ENCODE measurements at places on chromosomes 13 and 19.

DNA sequence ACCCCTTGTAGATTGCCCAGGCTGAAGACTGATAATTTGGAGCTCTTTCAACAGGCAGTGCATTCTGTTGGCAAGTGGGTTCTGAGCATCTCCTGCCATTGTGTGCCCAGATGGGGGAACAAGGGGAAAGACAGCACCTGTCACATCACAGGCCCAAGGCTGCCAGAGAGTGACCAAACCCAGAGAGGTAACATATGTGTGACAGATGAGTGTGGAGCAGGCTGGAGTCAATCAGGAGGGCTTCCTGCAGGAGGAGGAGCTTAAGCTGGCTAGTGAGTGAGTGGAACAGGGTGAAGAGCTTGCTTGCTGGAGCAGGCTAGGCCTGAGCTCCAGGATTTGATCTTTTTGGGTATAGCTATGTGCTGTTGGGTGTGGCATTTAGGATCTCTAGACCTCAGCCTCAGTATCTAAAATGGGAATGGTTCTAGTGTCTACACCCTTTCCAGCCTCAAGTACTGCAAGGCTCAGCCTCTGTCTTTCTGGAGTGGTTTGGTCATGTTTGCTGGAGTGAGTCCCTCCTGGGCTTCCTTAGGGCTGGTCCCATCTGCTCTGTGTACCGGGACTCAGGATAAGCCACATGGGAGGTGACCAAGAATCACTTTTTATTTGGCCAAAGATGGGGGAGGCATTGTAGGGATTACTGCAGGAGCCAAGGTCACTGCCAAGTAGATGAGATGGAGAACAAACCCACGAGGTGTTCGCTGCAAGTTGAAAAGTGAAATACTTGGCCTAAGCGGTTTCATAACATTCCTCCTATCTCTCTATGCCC, 152.4 kb upstream of the TSHZ3 start:
- no peak for DNase-seq

DNA sequence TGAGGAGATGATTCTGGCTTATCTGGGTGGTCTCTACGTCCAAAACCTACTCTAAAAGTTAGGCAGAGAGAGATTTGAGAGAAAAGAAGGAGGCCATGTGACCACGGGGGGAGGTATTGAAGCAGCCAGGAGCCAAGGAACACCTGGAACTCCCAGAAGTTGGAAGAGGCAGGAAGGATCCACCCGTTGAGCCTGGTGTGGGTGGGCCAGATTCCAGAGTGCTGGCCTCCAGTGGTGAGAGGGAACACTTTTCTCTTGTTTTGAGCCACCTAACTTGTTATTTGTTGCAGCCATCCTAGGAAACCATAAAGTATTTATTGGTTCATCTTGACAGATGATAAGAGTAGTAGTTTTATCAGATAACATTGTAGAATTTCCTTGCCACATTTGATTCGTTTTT, 396.9 kb downstream of the MYO16 start:
- DNase-seq: no peak

DNA sequence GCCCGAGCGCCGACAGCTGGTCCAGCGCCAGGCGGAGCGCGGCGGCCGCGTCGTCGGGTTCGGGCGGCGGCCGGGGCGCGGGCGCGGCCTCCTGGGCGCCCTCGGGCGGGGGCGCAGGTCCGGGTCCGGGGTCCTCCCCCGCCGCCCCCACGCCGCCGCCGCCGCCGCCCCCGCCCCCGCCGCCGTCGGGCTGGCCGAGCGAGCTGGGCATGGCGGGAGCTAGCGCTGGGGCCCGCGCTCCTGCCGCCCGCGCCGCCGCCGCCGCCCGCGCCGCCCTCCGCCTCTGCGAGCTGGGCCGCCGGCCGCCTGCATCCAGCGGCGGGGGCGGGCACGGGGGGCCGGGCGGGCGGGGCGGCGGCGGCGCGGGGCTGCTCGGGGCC, 287 bp downstream of the MEX3D start:
- no peak for DNase-seq

GRCh38 chr19:43674183-43674582, 4.2 kb upstream of the PLAUR start:
- no peak for DNase-seq

DNA sequence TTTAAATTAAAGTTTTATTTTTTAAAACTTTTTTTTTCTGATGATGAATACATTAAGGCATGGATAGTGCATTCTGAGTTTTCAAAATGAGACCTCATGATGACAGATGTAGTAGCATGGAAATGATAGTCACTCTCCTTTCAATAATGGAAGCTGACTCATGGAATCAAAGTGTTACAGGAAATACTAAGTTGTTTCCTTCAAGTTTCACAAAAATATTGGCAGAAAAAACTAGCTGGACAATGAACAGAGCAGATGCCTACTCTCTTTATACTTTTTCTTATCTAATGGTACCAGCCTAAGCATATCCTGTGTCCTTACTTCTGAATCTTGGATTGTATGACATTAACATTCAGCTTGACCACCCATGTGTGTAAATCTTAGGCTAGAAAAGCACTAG, 1337.3 kb downstream of the PCDH9 start:
- no peak for DNase-seq

DNA sequence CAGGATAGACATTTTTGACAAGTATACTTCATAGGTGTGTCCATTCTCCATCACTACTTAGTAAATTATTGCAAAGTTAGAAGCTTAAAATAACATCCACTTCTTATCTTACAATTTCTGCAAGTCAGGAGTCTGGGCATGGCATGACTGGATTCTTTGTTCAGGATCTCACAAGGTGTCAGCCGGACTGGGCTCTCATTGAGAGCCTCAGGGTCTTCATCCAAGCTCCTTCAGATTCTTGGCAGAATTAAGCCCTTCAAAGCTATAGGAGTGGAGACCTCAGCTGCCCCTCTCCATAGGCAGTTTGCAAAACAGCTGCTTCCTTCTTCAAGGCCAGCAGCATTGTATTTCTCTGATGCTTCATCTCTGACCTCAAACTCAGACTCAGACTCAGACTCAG, 9.1 kb upstream of the SIN3B start:
- DNase-seq: no peak

- DNase-seq: peak; percentile 87
Observed at GRCh38 chr19:46299004-46299509, 2.2 kb downstream of the HIF3A start.

- peak; percentile 56 for DNase-seq
Observed at GRCh38 chr19:46392252-46392801, 21.0 kb downstream of the CCDC8 start.

- DNase-seq: peak; percentile 92
Observed at GRCh38 chr19:33406521-33407139, 33.1 kb downstream of the CEBPG start.

DNA sequence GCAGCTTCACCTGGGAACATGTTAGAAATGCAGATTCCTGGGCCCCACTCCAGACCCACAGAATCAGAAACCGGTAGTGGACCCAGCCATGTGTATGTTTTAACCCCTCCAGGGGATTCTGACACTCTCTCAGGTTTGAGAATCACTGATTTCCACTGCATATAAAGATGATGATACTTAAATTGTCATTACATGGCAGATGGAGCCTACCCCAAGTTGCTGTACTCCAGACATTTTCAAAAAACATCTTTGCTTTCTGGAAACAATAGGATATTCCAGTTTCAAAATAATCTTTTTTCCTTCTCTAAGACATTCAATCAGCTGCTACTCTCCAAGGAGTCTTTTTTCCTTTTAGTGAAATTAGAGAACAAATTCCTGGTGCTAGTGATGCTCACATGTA, 48.6 kb upstream of the RGCC start:
- DNase-seq: no peak

- no peak for DNase-seq
Observed at GRCh38 chr19:53947624-53948023, 15.1 kb upstream of the CACNG8 start.

GRCh38 chr13:80036845-80037504, 304.0 kb downstream of the SPRY2 start:
- no peak for DNase-seq

- no peak for DNase-seq
Observed at GRCh38 chr13:99418103-99418842, 83.0 kb upstream of the TM9SF2 start.

GRCh38 chr13:98522371-98522770, 54.5 kb downstream of the STK24 start:
- DNase-seq: no peak

- DNase-seq: no peak
Observed at GRCh38 chr13:59337070-59337469, 826.7 kb downstream of the DIAPH3 start.

DNA sequence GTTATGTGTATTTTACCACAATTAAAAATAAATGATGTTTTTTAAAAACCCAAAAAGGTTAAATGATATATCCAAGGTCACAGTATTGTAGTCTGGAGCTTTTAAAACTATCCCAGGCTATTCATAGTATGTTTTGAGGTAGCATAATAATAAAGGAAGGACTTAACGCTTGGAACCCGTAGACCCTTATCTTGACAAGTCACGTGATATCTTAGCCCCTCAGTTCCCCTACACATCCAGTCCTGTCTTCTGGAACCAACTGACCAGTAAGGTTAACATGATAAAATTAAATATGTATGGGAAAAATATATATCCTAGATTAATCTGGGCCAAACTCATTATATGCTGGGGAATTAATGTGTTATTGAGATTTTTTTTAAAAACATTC, 142.2 kb downstream of the RXFP2 start:
- no peak for DNase-seq

- no peak for DNase-seq
Observed at GRCh38 chr19:5309438-5310204, 31.0 kb downstream of the PTPRS start.

DNA sequence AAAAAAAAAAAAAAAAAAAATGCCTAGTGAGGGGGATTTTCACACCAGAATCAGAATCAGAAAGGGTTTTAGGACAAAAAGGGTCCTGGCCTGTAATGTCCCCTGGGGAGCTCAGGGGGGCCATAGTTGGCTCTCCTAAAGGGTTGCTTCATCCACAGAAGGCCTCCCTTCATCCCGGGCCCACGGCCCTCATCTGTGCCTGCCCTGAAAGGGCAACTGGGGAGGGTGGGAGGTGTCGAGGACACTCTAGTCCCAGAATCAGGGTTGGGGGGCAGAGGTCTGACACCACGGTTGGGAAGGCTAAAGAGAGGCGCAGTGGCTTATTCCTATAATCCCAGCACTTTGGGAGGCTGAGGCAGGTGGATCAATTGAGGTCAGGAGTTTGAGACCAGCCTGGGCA, 22.5 kb upstream of the ZNRF4 start:
- no peak for DNase-seq

- no peak for DNase-seq
Observed at GRCh38 chr13:41666644-41667043, 209.3 kb downstream of the RGCC start.

GRCh38 chr19:12763100-12763499, 11.5 kb downstream of the BEST2 start:
- no peak for DNase-seq

- DNase-seq: no peak
Observed at GRCh38 chr13:113882716-113883115, 18.8 kb upstream of the GAS6 start.

GRCh38 chr13:40241125-40241798, 425.2 kb downstream of the FOXO1 start:
- DNase-seq: no peak

GRCh38 chr13:23965346-23965745, 68.0 kb upstream of the C1QTNF9B start:
- DNase-seq: no peak

DNA sequence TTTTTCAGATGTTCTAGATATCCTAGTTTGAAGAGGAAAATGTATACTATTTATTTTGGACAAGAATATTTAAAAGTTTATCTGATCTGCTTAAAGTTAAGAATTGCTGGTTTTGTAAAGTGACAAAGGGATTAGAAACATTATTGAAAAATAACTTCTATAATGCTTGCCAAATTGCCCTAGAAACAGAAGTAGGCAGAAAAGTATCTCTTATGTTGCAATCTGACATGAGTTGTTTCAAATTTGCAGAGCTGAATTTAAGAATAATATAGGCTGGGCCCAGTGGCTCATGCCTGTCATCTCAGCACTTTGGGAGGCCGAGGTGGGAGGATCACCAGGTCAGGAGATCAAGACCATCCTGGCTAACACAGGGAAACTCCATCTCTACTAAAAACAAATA, 777.1 kb downstream of the LIG4 start:
- DNase-seq: no peak

- DNase-seq: no peak
Observed at GRCh38 chr13:78758549-78758948, 99.6 kb upstream of the OBI1 start.

DNA sequence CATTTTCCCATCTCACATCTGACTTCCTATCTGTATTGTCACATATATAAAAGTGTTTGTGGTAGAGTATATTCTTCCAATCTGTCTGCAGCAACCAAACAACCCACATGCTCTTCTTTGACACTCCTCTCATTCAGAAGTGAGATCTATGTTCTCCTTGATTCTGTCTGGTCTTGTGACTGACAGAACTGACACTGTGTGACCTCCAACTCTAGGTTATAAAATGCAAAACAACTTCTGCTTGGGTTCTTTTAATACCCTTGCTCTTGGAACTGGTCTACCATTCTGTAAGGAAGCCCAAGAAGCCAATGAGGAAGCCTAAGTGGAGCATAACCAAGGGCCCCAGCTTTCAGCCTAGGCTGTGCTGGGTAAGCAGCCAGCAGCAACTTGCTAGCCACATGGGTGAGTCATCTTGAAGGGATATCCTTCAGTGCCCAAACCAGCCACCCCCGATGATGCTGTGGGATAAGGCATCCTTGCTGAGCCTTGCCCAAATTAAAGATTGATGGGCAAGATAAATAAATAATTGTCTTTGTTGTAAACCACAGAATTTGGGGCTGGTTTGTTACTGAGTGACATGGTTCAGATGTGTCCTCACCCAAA, 18.4 kb upstream of the ITM2B start:
- no peak for DNase-seq

DNA sequence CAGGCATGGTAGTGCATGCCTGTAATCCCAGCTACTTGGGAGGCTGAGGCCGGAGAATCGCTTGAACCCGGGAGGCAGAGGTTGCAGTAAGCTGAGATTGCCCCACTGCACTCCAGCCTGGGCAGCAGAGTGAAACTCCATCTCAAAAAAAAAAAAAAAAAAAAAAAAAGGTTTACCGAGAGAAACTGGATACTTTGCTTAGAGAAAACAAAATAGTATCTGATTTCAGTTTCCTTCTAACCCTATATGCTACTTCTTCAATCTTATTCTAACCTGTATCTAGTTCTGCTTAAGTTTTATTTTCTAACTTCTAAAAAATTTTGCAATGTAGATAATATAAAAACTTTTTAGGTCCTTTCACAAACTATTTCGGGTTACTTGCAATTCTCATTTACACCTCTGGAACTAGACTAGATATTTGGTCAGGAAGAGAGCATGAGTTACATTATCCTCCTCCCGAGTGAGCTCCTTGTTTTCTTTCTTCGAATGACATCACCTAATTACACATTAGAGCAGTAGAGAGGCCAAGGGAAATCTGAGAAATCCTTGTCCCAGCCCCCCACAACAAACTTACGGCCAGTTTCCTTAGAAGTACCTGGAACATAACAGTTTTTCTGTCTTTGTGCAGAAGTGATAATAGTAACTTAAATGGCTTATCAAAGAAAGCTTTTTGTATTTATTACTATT, 128.9 kb downstream of the B3GLCT start:
- DNase-seq: no peak

GRCh38 chr19:6045108-6045507, 65.2 kb downstream of the RFX2 start:
- DNase-seq: no peak

GRCh38 chr19:20423381-20424197, 142.0 kb downstream of the ZNF737 start:
- peak; percentile 29 for DNase-seq

- no peak for DNase-seq
Observed at GRCh38 chr13:75879656-75880055, 243.5 kb downstream of the LMO7 start.

GRCh38 chr19:38912600-38913514, 871 bp upstream of the CCER2 start:
- no peak for DNase-seq
